ENCODE measurements at places on chromosomes 1 and 21.

DNA sequence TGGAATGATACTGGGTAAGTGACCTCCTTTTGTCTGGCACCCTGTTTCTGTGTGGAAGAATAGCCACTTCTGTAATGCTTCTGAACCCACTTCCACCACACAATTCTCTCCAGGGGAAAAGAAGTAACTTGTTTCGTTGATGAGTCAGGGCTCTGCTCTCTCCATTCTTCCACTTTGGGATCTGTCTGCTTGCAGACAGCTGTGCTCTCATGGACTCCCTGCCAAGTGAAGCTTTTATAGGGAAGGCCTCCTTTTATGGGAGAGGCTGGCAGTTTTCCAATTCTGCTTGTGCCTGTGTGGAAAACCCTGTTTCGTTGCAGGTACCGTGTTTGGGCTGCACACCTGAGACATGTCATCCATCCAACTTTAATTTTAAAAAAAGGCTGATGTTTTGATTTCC is 130.7 kb downstream of the GIPC2 start:
- DNase-seq: no peak

- DNase-seq: no peak
These were observed 44.0 kb downstream of the TBX15 start for GRCh38 chr1:118944133-118944532.

GRCh38 chr1:43387976-43388599 is 1.5 kb downstream of the MED8 start:
- DNase-seq: no peak

- DNase-seq: no peak
These were observed 5.1 kb downstream of the CASZ1 start for GRCh38 chr1:10791105-10791951.

DNA sequence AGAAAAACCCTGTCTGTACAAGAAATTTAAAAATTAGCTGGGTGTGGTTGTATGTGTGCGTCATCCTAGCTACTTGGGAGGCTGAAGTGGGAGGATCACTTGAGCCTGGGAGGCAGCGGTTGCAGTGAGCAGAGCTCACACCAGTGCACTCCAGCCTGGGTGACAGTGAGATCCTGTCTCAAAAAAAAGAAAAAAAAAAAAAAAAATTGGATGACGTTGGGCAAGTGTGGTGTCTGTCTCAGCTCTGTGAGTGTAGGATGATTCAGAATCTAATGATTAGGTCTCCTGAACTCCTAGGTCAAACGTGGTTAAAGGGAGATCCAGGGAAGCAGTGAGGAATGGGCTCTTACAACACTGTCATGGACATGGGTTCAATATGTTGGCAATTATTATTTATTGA is 435.9 kb downstream of the KIF26B start:
- no peak for DNase-seq

DNA sequence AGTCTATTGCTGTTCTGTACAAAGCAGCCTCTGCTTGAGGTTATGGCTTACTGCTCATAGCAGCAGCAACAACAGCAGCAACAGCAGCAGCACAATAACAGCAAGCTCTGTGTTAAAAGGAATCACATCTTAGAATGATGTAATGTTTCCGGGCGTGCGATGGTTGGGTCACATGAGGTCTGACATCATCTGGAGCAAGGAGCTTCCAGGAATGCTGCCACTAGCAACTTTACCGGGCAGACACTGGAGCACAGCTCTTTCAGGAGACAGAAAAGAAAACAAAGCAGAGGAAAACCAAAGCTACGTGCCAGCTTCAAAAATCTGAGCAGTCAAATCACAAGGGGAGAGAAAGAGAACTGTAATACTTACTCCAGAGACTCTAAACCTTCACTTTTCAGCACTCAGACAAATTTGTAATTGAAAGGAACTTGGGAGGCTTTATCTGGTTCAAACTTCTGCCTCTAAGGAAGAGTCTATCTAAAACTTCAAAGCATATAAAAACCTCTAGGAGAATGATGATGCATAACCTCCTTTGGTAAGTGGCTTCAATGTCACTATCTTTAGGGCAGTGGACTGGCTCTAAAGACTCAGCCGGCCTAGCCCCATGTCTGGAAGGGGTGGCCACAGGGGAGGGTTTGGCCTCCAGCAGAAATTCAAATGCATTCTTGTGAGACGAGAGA is 28.3 kb upstream of the RAB3GAP2 start:
- DNase-seq: no peak

DNA sequence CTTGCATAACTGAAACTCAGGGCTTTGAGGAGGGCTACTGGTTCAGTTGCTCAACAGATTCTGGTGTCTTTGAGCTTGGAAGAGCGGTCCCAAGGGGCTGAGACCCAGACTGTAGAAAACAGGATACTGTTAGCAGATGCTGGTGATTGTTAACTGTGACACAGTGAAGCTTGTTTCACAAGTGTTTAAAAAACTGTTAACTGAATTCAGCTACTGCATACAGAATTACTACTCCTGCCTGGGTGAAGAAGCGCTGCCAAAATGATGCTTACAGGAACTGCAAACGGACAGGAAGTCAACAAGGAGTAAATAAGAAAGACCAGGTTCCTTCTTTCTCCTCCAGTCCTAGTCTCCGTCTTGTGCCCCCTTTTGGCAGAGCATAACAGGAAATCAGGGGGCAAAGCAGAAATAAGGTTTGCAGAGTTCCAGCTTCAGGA is 195.3 kb upstream of the USP25 start:
- DNase-seq: no peak

- DNase-seq: no peak
These were observed 6.8 kb downstream of the TFB2M start for GRCh38 chr1:246559310-246559709.

DNA sequence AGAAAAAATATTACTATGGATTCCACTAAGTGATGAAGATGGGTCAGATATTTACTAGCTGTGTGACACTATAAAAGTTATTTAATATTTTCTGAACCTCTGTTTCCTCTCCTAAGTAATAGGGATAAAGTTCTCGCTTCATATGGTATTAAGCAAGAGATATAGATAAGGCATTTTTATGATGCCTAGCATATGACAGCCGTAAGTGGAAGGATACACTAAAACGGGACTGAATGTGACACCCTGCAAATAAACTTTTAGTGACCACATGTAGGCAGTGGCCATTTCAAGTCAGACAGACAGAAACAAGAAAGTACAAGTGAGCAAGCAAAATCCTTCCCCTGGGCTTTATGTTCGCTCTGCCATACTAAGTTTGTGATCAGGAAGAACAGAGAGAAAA is 14.2 kb downstream of the GBP3 start:
- DNase-seq: no peak

DNA sequence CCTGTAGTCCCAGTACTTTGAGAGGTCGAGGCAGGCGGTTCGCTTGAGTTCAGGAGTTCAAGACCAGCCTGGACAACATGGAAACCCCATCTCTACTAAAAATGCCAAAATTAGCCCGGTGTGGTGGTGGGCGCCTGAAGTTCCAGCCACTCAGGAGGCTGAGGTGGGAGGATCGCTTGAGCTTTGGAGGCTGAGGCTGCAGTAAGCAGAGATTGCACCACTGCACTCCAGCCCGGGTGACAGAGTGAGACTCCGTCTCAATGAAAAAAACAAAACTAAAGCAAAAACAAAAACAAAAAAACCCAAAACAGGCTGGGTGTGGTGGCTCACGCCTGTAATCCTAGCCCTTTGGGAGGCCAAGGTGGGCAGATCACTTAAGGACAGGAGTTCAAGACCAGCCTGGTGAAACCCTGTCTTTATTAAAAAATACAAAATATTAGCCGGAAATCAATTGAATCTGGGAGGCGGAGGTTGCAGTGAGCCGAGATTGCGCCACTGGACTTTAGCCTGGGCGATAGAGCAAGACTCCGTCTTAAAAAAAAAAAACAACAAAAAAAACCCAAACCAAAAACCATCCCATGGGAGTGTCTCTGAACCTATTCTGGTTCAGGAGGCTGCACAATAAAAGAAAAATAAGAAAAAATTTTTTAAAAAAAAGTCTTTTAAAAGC is 1.7 kb upstream of the CGN start:
- no peak for DNase-seq

DNA sequence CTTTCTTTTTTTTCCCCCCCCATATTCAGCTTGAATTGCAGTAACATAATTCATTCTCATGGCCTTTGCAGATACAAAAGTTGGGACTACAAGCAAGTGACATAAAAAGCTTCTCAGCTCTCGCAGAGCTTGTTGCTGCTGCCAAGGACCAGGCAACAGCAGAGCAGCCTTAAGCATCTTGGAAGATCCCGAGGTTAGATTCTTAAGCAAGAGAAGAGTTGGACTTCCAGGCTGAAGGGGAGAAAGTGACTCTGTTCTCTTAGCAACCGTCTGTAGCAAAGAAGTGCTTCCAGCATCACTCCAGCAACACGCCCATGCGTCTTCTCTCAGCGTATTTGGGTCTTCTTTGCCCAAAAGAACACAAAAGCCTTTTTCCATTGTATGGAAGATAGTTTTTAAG is 20.7 kb downstream of the AGT start:
- no peak for DNase-seq

DNA sequence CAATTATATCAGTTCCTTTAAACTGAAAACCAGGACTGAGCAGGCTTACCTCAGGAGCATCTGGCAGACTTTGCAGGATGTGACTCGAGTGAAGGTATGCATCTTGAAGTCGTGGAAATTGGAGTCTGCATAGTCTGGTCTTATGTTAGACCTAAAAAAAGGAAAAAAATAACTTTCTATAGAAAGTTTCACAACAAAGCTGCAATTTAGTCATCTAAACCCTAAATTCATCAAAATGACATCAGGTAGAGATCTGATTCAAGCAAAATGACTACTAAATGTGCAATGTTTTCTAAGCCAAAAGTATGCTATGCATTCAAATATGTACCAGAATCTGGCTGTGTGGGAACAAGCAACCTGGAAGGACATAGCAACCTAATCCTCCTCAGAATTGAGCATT is 260.1 kb downstream of the VAV3 start:
- no peak for DNase-seq

- DNase-seq: no peak
These were observed 171.4 kb downstream of the KIF26B start for GRCh38 chr1:245325922-245326795.

DNA sequence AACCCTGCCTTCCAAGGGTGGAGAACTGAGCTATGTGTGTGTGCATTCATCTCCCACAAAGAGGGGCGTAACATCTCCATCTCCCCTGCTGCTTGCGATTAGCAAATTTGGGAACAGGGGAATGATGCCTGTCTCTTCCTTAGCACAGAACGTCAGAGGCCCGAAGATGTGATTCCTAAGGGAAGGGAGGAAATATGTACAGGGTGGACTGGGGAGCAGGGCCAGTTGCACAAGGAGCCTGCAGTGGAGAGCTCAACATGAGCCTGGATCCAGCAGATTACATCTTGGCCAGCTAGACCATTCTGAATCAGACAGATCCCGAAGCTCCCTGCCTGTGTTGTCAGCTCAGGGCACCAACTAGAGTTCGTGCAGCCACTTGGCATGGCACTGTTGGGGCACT is 118.1 kb downstream of the NGF start:
- no peak for DNase-seq

DNA sequence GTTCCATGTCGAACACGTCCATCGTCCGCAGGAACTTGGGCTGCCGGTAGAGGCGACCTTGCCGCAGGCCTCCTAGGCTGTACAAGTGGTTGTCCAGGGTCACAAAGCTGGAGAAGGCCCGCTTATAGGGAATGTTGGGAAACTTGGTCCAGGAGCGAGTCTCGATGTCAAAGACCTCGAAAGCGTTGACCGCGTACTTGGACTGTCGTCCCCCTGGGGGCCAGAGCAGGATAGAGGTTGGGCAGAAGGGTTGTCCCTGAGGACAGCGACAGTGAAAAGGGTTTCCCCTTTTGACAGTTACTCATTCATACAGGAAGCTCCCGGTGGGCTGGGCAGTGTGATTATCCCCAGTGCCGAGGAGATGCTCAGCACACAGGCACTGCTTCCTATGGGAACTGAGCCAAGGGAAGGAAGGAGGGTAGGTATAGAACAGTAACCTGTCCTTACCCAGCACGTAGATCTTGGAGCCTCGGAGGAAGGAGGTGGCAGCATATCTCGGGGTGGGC is 17.5 kb downstream of the KLHDC8A start:
- no peak for DNase-seq

DNA sequence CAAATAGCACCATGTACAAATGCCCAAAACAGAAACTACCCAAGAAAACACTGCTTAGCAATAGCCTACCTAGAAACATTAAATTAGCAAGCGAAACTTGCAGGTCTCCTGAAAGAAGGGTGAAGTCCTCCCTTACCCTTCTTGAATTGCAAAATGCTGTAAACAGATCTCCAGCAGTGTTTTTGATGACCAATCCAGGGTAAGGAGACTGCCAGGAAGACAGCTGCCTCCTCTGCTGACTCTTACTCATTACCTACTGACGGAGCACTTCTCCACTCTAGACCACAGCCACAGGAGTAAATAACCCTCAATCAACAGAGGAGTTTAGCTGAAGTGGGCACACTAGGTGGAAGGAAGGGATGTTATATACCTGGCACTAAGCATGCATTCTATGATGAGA is 32.2 kb upstream of the GADD45A start:
- no peak for DNase-seq

All from stimulated activated naive CD8-positive, alpha-beta T cell treated with anti-CD3 and anti-CD28 coated beads, Interleukin-15, Interleukin-2, amounts not matched to agents 100 U/mL and 50 U/mL, for 24 hours (primary cell).